ENCODE measurements at places on chromosomes 5 and 9. TPM values are rescaled to one million over a fixed set of nuclear protein-coding genes. Genes with fewer than 3 reads are reported as not detected.

- no peak for DNase-seq
These were observed 468.4 kb downstream of the ZSWIM6 start for GRCh38 chr5:61800450-61800849.

The BARHL1 gene
- total RNA-seq = not detected

DNA sequence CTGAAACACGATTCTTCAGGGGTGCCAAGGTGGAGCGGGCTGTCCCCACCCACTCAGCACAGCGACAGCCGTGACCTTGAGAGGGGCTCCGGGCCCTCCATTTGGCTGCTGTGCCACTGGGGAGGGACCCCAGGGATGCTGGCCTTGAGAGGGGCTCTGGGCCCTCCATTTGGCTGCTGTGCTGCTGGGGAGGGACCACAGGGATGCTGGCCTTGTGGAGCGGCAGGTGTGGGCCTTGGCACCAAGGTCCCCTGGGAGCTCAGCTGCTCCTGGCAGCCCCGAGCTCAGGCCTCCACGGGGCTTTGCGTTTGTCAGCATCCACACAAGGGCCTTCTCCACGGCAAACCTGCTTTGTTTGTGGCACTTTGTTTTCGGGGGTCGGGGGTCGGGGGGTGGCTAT is 137.6 kb upstream of the LPCAT1 start:
- DNase-seq = no peak

The DMRTA1 gene
- 2.6 TPM for total RNA-seq

DNA sequence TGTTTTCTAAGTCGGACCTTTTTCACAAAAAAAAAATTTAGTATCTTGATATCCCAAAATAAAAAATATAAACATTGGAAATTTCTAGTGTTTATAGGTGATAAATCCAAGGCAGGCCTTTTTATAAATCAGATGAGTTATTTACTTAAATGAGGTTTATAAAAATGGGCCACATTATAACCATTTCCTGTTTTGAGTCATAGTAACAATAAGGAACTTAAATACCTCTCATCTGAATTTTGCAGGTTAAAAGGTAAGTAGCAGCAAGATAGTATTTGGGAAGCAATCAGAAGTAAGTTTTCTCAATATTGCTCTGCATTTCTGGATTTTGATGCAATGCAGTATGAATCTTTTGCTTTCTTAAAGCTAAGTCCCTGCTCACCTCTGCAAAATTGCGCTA is 3.9 kb downstream of the SPTAN1 start:
- no peak for DNase-seq

The PCDHGC5 gene
- total RNA-seq = 1.1 TPM

The MGAT1 gene
- total RNA-seq = 93.6 TPM

The GABRA6 gene
- not detected for total RNA-seq

DNA sequence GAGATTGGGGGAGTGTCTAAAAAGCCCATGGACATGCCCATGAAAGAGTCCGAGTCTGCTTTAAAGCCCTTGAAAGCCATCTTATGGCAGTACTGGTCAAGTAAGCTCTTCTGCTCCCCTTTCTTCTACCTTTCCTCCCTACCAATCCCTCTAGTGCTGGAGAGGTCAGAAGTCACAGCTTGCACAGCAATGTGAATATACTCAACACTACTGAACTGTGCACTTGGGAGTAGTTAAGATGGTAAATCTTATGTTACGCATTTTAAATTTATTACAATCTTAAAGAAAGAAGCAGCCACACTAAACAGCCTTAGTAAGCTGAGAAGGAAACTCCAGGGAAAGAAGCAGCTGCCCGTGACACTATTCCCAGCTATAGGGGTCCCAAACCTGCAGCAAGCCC is 12.3 kb upstream of the TRAF1 start:
- DNase-seq = no peak

DNA sequence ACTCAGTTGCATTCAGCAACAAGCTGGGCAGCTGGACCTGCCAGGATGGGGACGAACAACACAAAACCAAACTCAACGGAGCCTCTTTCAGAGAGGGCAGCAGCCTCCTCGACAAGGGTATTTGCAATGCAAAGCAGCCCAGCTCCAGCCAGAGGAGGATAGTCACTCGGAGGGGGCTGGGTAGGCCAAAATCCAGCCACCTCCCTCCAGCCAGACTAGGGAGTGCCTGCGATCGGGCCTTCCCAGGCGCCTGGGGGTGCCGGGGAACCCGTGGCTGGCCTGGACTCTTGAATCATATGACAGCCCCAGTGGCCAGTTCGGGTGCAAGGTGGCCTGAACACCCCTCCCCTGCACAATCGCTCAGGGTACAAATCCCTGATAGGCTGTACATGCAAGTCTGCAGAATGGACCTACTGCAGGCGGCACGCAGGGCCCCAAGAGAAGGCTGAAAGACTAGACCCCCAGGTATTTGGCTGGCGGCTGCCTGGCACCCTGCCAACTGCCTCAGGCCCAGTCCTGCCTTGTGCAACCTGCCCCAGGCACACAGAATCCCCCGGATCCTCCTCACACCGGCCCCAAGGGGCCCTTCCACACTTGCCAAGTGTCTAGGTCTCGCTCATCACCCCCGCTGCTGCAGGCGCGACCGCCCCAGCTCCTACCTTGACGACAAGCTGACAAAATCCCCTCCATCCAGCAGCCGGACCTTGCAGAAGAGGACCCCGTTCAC is 1.3 kb downstream of the EEIG1 start:
- DNase-seq = peak; percentile 73

The RRAGA gene
- total RNA-seq = 48.0 TPM

The DNM1 gene
- total RNA-seq = 105 TPM

The SPRY4 gene
- total RNA-seq = 140 TPM

The OR1J2 gene
- not detected for total RNA-seq

DNA sequence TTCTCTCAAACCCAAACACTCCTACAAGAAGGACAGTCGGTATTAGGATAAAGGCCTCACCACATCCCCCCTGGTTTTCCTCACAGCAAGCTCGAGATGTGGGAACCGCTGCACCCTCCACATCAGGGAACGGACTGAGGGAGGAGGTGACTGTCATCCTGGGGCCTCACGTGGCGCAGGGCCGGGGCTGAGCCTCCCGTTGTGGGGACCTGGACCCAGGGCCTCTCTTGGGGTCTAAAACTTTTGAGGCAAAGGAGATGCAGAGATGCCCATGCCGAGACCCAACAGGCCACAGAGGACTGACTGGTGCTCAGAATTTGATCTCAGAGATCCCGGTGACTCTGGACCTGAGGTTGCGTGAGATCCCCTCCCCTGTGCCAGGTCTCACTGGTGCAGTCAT is 72.7 kb downstream of the MRPL36 start:
- no peak for DNase-seq

DNA sequence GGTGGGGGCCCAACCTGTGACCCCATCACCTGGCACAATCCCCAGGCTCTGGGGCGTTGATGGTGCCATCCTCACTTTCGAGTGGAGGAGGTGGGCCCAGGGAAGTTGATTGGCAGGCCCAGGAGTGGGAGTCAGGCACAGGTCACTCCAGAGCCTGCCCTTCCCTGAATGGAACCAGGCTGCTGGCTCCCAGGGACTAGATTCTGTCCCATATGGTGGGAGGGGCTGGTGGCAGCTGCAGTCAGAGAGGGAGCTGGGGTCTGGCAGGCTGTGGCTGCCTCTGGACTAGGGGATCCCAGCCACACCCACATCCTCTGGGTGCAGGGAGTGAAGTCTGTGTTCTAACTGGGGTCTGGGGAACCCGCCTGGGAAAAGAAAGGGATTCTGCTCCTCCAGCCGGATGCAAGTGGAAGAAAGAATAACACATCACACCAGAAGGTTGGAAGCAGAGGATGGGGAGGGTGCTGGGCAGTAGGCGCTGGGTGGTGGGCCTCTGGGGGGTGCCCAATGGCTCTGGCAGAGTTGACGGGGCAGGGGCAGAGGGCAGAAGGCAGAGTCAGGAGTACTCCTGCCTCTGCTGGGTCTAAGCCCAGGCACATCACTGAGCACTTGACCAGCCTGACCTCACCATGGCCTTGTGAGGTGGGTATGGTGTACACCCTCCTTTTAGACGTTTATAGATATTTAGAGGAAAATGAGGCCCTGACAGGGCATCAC is 25.8 kb downstream of the CEL start:
- DNase-seq = no peak

DNA sequence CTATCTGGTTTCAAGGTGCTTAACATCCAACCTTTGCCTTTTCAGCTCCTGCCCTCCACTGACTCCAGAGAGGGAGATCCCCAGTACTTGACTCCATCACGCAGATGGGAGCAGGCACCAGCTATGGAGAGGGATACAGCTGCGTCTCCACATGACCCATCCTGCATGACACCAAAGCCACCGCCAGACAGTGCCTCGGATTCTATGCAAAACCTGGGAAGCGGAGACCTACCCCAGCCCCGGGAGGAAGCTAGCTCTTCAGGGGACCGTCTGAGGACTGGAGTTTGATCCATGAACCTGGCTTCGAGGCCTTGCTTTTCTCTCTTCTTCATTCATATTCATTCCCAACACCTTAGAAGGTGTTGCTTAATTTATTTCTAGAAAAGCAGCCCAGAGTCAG is 24.8 kb downstream of the HRH2 start:
- no peak for DNase-seq

The PRRT1B gene
- 1.2 TPM for total RNA-seq

DNA sequence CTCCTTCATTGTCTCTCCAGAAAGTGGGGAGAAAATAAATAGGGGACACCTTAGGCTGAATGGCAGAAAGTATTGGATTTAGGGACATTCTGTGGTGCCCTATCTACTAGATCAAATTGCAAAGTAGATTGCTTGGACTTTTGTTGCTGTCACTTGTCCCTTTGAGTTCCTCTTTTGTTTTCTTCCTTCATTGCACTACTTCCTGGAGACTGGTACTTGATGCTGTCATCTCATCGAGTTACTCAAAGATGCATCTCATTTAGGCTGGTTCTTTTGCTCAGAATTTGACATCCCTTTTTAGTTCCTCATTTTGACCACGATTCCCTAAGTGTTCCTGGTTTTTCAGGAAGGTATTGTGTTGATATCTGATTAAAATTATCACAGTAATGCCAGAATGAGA is 137.6 kb downstream of the ADGRV1 start:
- no peak for DNase-seq

GRCh38 chr5:102924963-102925362 is 169.9 kb downstream of the PAM start:
- no peak for DNase-seq

- DNase-seq = no peak
These were observed 295.1 kb downstream of the ISL1 start for GRCh38 chr5:51678330-51678729.

DNA sequence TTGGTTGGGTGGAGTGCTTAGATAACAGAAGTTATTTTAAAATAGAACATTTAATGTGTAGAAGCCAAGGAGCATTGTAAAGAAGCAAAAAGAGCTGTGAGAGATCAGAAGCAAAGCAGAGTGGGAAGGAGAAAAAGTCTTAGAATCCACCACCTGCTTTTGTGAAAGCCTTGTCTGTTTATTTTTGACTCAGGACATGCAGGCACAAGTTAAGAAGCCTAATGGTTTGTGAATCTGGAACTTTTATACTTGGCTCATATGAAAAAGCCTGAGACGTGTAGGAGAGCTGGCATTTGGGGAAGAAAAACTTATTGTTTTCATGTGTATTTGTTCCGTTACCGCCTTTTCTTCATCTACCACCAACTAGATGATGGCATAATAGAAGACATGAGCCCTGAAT is 38.5 kb upstream of the ITGA2 start:
- DNase-seq = no peak

The RAD50 gene
- 31.1 TPM for total RNA-seq

- no peak for DNase-seq
These were observed 232.5 kb upstream of the CCNH start for GRCh38 chr5:87645224-87645623.

The KIAA0825 gene
- total RNA-seq = 1.5 TPM
